ENCODE measurements at places on chromosomes 11 and 22.

- peak; percentile 7 for DNase-seq
These were observed 193.3 kb downstream of the TRPC6 start for GRCh38 chr11:101390539-101390938.

GRCh38 chr11:124762105-124762623 is at the start of gene ESAM:
Gene ESAM (minus strand): TSS chr11:124762290. CDS start chr11:124762154, 136 bp downstream.
- no peak for DNase-seq

GRCh38 chr11:117328375-117329010 is 839 bp downstream of the CEP164 start:
- DNase-seq = no peak

GRCh38 chr11:124123622-124124021 is 8.4 kb downstream of the VWA5A start:
- no peak for DNase-seq

GRCh38 chr11:128610721-128611617 is 23.6 kb upstream of the ETS1 start:
- DNase-seq = no peak

GRCh38 chr11:87236368-87236767 is 198.6 kb downstream of the TMEM135 start:
- no peak for DNase-seq

- DNase-seq = no peak
These were observed 49.6 kb downstream of the CECR2 start for GRCh38 chr22:17418890-17419324.

GRCh38 chr22:39219071-39220039 is 25.4 kb downstream of the PDGFB start:
- no peak for DNase-seq

DNA sequence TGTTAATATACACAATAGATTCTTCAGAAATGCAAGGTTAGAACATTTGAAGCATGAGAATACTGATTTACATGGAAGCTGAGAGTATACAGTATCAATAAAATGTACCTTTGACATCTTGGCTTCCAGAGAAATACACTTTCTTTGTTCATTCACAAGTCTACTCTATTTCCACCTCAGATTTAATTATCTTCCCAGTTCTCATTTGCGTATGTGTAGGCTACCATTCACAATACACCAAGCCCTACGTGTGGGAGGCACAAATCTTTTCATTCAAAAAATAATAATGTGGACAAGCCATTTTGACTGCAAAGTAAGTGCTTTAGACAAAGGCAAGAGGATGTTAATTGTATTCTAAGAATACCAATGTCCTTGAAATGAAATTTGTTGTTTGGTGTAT is 132.7 kb upstream of the MTMR2 start:
- no peak for DNase-seq

DNA sequence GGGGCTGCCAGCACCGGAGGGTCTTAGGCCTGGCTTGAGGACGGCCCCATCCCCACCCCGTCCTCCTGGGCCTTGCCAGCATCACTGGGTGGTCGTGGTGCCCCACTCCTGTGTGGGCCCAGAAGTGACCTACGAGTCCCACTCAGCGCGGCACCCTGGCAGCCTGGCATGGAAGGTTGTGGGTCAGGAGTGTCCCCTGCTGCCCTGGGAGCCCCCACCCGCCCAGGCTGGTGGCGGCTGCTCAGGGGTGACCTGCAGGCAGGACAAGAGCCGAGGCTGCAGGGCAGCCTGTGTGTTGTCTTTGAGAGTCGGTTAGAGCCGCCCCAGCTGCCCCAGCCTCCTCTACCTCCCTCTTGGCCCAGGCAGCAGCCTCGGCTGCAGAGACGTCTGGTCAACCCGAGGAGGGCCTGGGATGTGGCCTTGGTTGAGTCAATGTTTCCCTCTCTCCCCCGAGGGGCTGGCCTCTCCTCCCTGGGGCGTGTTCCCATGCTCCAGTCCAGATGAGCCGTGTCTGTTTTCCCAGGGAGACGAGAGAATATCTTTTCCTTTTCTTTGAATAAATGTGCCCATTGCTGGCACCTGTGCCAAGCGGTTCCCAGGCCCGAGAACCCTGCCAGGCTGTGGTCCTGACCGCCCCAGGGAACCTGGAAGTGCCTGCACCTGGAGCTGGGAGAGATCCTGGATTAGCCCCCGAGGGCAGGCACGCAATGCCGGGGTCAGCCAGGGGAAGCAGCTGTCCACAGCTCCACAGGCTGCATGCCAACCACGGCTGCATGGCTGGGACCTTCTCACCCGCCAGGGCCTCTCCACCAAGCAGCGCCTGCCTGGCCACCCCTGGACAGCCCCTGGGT is 35.7 kb upstream of the MUC5AC start:
- no peak for DNase-seq

DNA sequence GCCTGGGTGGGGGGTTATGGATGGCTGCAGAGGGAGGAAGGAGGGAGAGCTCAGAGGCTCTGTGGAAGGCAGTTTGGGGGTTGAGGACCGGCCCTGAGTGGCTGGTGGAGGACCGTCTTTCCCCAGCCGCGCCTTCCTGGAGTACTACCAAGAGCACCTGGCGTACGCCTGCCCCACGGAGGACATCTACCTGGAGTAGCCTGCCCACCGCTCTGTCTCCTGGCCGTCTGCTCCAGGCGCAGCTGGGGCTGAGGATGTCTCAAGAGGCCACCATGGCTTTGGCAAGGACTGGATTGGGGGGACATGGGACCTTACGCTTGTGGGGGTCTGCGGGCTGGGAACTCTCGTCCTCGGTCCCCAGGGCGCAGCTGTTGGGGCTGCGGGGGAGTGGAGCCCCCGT is 10.0 kb downstream of the MAPK8IP2 start:
- DNase-seq = no peak

DNA sequence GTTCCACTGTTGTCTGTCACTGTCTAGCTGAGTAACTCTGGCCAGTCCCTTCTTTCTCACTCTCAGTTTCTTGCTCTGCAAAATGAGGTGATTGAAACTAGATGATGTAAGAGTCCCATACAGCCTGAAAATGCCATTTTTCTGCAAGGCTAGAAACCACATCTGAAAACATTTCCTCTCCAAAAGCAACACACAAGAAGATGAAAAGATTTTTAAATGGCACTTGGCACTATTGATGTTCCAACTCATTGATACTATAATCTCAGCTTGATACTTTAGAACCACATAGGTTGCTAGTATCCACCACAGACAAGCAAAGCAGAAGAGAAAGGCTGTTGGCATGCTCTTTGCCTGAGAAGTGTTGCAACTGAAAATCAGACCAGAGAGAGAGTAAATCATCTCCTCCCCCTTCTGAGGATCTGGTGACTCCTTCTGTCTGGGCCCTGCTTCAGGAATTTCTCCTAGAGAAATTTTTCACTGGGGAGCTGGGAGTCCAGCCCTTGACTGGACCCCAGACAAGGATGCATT is 1217.9 kb downstream of the LRRC4C start:
- DNase-seq = no peak

GRCh38 chr11:3035333-3035732 is 21.9 kb downstream of the CARS1 start:
- DNase-seq = no peak

DNA sequence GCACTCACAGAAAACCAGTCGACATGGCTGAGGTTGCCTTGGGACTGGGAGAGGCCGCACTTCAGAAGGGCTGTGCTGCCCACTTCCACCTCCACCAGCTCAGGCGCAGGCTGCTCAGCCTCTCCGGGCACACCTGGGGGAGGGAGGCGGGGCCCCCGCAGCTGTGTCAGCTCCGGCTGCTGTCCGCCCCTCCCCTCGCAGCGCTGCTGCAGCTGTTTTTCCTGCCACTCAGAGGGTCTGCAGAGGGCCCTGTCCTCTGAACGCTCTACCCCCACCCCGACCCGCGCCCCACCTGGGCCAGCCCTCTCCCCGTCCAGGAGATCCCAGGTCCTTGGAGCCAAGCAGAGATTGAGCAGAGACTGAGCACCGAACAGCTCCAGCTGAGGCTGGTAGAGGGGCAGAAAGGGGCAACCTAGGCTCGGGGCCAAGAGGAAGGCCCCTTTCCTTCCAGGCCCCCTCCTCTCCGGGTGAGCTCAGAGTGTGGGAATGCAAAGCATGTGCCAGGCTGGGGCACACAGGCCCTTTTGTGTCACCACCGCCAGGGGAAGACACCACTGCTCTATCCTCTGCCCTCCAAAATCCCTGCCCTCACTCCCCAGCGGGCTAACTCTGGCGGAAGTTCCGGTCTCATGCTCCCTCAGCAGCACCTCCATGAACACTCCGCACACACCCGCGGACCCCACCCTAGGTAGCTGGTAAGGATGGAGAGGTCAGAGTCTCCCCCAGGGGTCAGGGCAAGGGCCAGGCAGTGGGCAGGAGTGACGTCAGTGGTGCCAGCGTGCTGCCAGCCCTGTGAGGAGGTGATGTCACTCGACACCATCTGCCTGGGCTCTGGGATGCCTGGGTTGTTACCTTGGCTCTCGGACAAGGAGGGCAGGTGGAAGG is 1.6 kb downstream of the MCAM start:
- DNase-seq = no peak

GRCh38 chr11:94786264-94787126 is 18.3 kb downstream of the AMOTL1 start:
- peak; percentile 46 for DNase-seq

DNA sequence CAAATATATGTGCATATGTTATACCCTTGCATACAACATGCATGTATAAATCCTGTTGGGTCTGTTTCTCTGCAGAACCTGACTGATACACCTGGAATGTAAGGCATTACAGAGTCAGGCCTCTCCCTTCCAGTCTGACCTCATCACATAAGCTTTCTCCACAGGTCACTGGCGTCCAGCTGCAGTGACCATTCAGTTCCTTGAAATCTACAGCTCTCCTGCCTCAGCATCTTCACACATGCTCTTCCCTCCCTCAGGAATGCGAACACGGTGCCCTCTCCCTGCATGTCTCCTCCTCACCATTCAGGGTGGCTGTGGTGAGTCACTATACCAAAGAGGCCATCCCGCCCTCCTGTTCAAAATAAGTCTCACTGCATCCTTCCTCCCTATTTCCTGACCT is 657.8 kb upstream of the B3GAT1 start:
- peak; percentile 66 for DNase-seq

DNA sequence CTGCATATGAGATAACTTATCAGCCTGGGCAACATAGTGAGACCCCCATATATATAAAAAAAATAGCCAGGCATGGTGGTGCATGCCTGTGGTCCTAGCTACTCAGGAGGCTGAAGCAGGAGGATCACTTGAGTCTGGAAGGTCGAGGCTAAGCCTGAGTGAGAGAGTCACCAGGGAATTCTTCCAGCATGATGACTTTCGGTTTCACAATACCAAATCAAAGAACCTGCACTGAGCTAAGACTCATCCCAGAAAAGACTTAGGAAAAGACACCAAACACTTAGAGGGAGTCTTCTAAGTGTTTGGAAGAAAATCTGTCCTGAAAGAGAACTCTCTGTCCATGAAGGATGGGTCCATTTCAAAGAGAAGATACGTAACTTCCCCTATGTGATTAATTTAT is 12.7 kb downstream of the STK33 start:
- no peak for DNase-seq

DNA sequence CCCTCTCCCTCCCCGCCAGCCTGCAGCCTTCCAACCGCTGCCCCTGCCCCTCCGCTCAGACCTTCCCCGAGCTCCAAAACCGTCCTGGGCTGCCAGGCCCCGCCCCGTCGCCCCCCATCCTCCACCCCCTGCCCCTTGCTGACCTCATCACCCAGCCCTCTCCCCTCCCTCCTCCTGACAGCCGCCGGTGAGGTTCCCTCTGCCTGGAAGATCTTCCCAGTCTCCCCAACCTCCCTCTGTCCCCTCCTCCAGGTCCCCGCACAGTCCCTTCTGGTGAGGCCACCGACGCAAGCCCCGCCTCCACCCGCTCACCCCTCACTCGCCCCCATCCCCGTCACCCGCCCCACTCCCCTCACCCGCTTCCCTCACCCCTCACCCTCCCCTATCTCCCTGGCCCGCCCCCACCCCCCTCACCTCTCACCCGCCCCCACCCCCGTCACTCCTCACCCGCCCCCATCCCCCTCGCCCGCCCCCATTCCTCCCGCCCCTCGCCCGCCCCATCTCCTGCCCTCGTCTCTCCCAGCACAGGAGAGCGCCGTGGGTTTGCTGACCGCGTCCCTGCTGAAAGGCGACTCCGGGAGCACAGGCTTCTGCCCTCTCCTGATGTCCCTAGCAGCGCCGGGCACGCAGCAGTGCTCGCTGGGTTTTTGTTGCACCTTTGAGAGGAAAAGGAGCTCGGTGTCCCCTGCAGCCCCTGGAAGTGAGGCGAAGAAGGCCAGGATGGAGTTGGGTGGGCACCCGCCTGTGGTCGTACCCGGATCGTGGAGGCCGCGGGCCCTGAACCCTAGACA is 16.4 kb upstream of the UPK3A start:
- no peak for DNase-seq

GRCh38 chr11:78339945-78340344 is 77.7 kb downstream of the GAB2 start:
- DNase-seq = no peak

DNA sequence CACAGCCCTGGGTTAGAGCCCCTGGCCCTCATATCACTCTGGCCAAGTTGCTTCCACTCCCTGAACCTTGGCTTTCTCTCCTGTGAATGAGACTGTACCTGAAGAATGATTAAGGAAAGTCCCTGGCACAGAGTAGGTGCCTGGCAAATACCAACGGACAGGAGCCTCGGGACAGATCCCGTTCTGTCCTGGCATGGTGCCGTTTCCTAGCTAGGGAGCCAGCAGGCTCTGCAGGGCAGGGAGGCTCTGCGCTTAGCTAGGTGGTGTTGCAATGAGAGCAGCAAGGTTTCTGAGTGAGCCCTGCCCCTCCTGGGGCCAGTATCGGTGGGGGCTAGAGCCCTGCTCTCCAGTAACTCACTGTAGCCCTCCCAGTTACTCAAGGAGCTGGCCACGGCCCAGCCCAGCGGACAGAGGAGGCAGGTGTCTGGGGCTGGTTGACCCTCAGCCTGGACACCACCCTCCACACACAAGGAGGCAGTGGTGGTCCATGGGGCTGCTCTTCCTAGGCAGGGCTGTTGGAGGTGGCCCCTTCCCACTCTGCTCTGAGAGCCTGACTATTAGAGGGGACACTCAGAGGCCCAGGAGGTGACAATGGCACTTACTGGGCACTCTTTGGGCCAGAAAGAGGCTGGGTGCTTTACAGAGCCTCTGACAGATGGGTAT is 74.4 kb downstream of the NFAM1 start:
- DNase-seq = no peak

DNA sequence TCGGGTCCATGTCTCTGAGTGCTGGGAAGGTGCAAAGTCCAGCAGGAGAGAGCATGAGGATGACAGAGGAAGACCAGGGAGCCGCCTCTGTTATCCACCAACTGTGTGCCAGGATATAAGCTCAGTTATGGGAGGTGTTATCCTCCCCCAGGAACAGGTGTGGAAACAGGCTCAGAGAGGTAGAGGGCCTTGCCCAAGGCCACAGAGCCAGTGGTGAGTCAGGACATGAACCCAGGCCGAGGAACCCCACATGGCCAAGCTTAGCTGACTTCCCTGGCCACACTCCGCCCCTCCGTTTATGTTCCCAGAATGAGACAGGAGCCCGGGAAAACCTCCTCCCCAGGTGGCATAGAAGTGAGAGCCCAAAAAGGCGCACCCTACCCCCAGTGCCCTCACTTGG is 50.3 kb downstream of the ISX start:
- no peak for DNase-seq

- no peak for DNase-seq
These were observed 789 bp upstream of the CBX7 start for GRCh38 chr22:39153220-39153717.
